ENCODE measurements at places on chromosomes 16 and 17.

GRCh38 chr17:17019891-17020456 lies 22.3 kb upstream of the MPRIP start:
- no peak for DNase-seq

DNA sequence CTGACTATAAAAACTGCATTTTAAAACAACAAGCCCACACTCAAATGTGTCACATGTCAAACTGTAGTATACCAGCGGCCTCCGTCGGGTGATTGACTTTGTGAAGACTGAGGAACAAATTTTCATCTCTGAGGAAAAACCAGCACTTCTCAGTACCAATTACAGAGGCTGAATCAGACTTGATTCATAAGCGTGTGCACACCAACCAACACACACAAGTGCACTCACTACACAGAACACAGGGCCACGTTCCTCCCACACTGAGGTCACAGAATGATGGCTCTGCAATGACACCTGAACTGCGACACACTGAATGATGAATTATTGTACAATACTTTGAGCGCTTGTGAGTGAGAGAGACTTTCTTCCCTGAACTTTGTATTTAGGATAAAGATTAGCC lies 29.6 kb downstream of the XPO6 start:
- no peak for DNase-seq

DNA sequence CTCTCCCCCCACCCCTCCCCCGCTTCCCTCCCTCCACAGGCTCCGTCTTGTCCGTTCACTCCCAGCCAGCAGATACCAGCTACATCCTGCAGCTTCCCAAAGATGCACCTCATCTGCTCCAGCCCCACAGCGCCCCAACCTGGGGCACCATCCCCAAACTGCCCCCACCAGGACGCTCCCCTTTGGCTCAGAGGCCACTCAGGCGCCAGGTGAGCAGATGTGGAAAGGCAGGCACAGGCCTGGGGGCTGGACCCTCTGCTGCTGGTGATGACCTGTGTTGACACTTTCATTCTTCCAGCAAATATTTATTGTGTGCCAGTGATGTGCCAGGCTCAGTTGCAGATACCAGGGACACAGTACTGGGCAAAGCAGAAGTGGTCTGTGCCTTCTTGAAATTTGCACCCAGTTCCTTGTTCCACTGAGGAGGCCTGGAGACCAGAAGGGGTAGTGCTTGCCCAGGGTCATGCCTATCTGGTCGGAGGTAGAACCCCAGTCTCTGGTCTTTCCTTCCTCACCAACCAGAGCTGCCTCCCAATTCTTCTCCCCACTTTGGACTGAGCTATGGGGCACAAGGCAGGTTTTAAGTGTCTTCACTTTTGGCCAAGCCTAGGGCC lies 10.3 kb upstream of the ABCC3 start:
- DNase-seq: peak; percentile 24

GRCh38 chr16:9689597-9689996 lies 492.6 kb downstream of the GRIN2A start:
- DNase-seq: no peak

GRCh38 chr17:59845595-59846393 lies 46.9 kb downstream of the TUBD1 start:
- DNase-seq: peak; percentile 23

GRCh38 chr17:42274812-42275526 lies 1.2 kb downstream of the STAT5B start:
- DNase-seq: no peak

DNA sequence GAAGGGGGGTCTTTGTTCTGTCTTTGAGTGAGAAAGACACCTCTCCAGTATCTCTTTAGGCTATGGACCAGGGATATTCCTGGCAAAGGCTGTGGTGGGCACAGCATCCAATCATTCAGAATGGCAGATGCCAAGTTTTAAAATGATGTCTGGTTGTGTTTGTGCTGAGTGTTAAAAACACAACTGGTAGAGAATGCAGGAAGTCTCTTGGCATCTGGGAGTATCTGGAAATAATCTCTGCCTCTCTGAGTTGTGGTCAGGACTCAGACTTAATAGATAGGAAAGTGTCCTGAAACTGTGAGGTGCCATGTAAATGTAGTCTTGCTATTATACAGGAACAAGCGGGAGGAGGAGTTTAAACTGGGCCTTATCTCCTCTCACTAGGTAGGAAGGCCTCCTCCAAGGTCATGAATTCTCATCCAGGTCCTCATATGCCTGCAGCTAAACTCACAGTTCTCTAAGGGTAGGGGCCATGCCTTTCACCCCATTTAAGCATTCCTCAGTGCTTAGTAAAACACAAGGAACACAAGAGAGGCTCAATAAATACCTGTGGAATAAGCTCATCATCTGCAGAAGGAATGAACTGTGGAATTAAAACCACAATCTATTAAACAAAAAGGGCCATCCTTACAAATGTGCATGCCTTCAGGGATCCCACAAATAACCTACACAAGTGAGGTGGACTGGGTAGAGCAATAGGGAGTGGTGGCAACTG lies 317.6 kb downstream of the CBLN1 start:
- no peak for DNase-seq

DNA sequence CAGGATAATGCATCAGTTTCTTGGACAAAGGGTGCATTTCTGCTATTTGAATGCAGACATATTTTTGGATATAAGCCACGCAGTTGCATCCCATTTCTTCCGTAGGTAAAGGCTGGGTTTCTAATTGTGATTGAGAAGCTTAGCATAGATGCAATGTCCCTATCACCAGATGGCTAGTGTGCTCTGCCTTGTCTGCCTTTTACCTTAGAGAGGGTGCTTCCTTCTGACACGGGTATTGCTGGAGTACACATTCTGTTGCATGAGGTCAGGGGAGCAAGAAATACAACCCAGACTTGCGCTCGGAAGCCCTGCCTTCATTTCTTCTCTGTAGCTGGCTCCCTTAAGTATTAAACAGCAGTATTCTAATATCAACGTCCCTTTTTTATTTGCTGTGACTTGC lies 337.4 kb downstream of the WWOX start:
- DNase-seq: no peak

GRCh38 chr16:56281249-56281805 lies 90.0 kb downstream of the GNAO1 start:
- DNase-seq: peak; percentile 17

DNA sequence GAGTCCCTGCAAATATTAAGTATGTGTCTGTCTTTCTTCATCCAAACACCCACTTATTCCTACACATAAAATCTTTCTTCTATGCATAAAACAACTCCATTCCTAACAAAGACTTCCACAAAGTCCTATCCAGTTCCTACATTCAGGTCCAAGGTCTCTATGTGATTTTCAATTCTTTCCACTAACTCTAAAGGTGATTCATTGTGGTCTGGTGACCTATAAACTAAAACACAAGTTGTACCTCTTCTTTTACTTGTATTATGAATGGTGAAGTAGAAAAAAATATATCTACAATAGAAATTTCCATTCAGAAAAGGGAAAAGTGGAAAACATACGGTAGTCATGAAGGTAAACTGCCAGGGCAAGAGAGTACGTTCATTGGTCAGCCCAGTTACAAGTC lies 56.6 kb downstream of the USP32 start:
- DNase-seq: no peak

DNA sequence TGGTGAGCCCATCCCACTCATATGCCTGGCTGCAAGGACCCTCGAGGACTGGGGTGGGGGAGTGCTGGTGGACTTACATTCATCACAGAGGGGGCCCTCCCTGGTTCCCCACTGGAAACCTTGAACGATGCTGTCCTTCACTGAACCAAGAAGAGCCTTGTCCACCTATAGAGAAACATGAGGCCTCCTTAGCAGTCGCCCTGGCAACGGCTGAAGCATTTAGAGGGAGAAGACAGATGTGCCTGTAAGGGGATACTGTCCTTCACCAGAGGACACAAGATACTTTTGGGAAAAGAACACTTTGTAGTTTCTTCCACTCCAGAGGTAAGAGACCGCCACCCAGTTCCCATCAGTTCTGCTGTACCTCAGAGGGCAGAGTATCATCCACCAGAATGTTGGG lies 6.5 kb downstream of the HIGD1B start:
- DNase-seq: no peak

- no peak for DNase-seq
These were observed 7.7 kb upstream of the PECAM1 start for GRCh38 chr17:64398320-64398719.

- DNase-seq: no peak
These were observed 535.7 kb upstream of the HSBP1 start for GRCh38 chr16:83271970-83272575.

DNA sequence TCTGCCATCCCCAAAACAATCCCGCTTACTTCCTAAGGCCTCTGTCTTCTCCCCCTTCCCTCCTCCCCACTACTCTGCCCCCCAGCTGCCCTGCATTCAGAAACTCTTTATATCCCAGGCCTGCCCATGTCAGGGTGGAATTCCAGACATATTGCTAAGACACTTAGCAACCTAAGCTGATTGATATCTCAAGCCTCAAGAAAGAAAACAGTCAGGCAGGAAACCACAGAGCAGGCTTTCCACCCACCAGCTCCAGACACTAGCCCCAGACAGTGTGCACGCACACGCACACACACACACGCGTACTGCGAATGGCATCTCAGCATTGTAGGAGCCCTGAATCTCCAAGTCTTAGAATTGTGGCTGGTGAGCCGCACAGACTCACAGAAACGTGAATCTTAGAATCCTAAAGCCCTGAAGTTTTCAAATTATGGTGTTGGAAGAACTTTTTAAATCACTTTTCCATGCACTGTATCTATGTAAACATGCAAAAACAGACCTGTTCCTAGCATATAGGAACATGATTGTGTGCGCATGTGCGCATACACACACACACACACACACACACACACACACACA lies 8.8 kb upstream of the LPCAT2 start:
- DNase-seq: no peak

GRCh38 chr17:60563743-60564142 lies 36.2 kb upstream of the PPM1D start:
- no peak for DNase-seq

- no peak for DNase-seq
These were observed 7.7 kb downstream of the NSRP1 start for GRCh38 chr17:30124273-30124796.

GRCh38 chr17:17493249-17493985 lies 2.8 kb downstream of the RASD1 start:
- no peak for DNase-seq

GRCh38 chr17:40253565-40253964 lies 34.1 kb upstream of the CDC6 start:
- DNase-seq: no peak

GRCh38 chr16:21664801-21665492 lies 1.2 kb downstream of the OTOA start:
- no peak for DNase-seq

GRCh38 chr17:36136439-36136838 lies 32.8 kb downstream of the CCL4 start:
- no peak for DNase-seq

DNA sequence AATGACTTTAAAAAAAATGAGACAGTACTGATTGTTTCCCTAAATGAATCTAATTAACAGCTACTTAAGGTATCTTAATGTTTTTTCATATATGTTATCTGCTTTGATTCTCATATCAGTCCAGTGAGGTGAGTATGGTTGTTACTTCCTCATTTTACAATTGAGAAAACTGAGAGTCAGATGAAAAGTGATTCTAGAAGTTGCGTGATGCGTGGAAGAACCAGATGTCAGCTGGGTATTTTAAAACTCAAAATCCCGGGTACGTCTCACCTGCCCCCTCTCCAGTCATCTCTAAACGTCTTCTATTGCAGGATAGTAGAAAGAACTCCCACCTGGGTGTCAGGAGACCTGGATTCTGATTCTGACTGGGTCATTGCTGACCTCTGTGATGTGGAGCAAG lies 89.2 kb downstream of the MAP2K6 start:
- no peak for DNase-seq

GRCh38 chr17:56142325-56142724 lies 10.9 kb upstream of the ANKFN1 start:
- no peak for DNase-seq

- DNase-seq: peak; percentile 70
These were observed 57.8 kb upstream of the TEX2 start for GRCh38 chr17:64320613-64321553.

DNA sequence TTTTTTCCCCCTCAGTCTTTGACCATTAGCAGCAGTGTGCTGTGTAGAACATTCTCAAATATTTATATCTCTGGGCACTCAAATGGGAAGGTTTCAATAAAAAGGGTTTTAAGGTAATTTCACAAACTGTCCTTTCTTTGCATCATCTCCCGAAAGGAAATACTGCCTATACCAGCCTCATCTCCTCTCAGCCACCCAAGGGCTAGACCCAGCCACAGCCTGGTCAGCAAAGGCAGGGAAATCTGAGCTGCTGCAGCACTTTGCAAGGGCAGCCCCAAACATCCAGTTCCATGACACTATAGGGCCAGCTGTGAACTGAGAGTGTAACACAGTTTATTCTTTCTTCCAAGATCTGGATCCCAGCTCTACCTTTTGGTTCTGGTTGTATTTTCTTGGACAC lies 28.9 kb downstream of the TMEM11 start:
- no peak for DNase-seq

GRCh38 chr17:53039981-53040380 lies 782.7 kb upstream of the KIF2B start:
- DNase-seq: no peak

DNA sequence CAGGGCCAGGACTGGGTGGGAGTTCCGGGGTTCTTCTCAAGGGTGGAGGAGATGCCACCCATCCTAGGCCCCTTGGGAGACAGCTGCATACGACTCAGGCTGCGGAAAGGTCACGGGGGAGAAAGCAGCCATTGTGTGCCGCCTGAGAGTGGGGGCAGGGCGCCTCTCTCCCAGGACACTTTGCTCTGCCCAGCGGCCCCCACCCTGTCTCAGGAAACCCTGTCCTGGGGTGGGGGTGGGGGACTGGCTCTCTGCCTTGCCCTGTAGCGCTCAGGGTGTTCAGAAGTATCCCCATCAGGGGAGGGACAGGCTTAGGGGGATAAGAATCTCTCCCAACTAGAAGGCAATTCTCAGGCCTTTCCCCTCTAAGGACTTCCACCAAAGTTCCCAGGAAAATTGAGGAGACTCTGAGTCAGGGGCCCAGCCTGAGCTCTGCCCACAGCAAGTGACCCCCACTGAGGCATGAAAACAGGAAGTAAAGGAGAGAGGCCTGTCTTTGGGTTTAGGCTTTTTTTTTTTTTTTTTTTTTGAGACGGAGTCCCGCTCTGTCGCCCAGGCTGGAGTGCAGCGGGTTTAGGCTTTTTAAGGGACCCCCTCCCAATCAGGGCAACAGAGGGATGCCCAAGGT lies 4.9 kb downstream of the GIT1 start:
- DNase-seq: no peak

- peak; percentile 47 for DNase-seq
These were observed 146.1 kb downstream of the IRF8 start for GRCh38 chr16:86044881-86045590.

DNA sequence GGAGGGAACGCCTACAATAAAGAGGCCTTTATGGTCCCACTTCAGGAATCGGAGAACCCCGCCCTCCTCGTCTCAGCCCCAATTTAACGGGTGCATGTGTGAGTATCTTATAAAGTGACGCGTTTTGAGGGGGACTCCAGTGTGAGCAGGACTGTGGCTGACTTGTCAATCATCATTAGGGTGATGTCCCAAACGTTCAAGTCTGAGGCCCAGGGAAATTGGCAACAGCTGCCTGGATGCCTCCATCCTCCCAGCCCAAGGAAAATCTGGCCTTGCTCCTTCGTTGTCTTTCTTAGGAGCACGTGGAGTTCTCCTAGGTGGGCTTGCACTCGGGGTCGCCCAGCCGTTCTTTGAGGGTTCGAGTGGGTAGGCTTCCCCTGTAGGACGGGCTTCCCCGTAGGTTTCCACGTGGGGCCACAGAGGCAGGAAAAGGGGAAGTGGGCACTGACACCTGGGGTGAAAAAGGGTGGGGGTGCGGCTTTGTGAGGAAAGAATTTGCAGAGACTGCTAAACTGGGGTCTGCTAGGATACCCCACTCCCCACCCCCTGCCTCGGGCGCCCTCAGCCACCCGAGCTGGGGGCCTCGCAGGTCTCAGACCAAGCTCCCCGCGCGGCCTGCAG lies 561 bp upstream of the HERPUD1 start:
- DNase-seq: no peak

GRCh38 chr17:63696381-63696961 lies 3.5 kb downstream of the LIMD2 start:
- DNase-seq: peak; percentile 62

Data from CD4-positive, alpha-beta T cell treated with Interleukin-1 beta for 1 hour (primary cell).